ENCODE measurements at places on chromosomes 2 and 18.

DNA sequence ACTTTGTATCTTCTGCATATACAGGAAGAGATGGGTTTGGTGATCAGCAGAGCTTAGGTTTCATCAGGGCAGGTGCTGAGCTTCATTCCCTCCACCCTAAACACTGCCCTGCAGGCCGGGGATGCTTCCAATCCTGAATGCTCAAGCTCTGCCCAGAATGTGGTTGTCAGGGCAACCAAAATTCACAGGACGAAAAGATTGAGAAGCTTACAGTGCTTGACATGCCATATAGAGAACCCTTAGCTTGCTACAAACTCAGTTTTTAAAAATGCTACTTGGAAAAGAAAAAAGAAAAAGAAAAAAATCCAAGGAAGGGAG lies 65.6 kb downstream of the SH3RF3 start:
- no peak for DNase-seq

- DNase-seq, result no peak
Measured at GRCh38 chr2:100407073-100407472, 10.4 kb downstream of the CHST10 start.

- peak; percentile 54 for DNase-seq
Measured at GRCh38 chr2:80199504-80199903, 105.0 kb downstream of the LRRTM1 start.

GRCh38 chr2:27988306-27988705 lies 97.8 kb downstream of the BABAM2 start:
- DNase-seq, result no peak

GRCh38 chr2:106551417-106552130 lies 64.4 kb downstream of the CD8B2 start:
- peak; percentile 44 for DNase-seq

DNA sequence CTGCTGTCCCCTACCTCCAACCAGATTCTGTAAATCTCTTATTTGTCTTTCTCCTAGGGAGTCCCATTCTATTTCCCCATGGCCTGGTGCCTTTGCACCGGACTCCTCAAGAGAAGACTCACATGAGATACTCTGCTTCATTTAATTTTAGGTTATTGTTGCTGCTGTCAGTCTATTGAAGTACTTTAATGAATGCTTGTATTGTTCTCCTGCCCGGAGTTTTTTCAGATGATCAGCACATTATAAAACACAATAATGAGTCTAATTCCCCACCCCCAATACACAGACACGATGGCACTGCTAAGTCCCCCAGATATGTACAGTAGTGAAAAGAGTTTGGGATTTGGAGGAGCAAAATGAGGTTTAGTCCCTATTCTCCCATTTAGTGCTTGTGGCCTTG lies 58.9 kb downstream of the HAUS1 start:
- no peak for DNase-seq

DNA sequence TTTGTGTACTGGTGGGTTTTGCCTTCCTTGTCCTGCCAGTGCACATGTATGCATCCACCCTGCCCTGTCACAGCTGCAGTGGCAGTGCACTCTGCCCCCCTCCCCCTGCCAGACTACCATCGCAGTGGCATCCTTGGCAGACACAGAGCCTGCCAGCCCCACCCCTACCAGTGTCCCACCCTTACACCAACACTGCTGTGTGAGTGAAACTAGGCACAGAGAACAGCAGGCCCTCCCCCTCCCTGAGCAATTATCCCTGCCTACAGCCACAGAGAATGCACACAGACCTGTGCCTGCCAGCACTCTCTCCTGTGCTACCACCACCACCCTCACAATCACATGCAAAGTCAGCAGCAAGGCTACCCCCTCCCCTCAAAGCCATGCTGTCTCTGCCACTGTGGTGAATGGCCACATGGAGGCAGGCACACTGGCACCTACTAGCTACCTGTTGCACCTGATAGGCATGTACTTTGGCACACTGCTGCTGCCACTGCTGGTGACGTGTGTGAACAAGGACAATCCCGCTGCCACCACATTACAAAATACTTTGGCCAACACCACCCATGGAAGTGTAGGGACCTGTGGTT lies 239.8 kb downstream of the CALCRL start:
- no peak for DNase-seq

GRCh38 chr18:33560686-33561370 lies 17.2 kb upstream of the ASXL3 start:
- DNase-seq, result peak; percentile 88

DNA sequence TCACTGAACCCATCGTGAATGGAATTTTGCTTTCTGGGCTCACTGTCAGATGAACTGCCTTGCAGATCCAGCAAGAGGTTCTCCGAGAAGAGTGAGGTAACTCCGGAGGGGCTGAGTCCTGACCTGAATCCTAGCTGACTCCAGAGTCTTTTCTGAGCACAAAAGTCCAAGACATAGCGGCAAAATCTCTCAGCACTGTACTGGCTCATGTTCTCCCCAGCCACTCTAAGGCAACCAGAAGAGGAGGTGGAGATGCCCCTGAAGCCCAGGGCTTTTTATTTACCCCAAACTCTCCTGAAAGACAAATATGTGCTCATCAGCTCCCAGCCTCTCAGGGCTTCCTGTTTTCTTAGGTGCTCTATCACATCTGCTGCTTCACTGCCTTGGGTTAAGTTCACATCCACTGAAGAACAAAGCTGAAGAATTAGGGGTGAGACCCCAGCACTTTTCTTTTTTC lies 221.8 kb downstream of the MREG start:
- DNase-seq, result no peak

DNA sequence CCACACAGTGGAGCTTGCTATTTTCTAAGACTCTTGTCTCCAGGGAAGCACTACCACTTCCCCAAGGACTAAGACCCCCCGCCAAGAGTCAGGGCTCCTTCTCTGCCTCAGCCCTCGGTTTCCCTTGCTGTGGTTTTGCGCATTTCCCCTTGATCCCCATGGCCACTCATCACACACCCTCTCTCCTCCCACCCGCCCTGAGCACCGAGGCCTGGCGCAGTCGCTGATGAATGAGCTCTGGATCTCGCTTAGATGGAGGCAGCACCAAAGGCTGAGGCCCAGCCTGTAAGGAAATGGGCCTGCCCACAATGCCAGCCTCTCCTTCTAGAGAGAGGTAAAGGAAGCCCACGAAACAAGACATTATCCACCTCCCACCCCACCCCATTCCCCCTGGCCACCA lies 96.9 kb downstream of the TNS1 start:
- no peak for DNase-seq

DNA sequence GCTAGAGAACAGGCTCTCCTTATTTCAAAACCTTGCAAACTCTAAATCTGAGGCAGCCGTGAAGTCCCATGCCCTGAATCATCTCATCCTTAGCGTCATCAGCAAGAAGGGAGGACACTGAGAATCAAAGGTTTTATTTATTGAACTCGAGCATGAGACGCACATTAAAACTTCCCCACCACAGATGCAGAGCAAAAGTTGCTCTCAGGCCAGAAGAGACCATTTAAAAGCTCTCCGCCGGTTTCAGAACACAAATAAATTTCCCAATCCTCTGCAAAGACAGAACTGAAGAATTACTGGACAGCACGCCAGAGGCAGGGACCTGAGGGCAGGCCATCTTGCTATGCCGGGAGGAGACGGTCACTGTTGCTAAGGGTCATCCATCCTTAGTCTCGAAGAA lies 1.3 kb downstream of the AMMECR1L start:
- DNase-seq, result no peak

DNA sequence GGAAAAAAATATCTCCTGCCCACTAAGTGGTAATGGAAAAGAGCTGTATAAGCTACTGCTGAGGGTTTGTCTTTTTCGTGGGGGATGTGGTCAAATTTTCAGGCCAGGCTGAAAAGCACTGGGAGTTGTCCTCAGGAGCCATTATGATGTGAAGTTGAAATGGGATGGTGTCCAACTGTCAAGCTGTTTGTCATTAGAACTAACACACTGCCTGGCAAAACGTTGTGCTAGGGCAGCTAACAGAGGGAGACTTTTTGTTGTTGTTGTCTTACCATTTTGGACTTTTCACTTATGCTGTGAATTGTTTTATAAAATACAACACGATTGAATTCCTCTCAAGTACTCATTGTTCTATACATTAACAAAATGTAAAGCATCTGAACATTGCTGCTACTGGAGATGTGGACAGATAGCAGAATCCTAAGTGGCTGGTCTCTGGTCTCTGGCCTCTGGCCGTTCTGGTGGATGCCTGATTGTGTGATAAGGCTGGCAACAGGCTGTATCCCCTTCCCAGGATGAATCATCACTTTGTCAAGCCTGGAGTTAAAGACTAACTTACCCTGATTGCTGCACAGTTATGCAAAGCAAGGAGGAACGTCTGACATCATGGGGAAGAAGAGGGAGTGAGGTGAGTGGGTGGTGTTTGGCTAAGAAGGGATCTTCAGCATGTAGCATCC lies 2.3 kb downstream of the MYO1B start:
- DNase-seq, result peak; percentile 98

GRCh38 chr2:185145316-185146121 lies 547.2 kb downstream of the ZNF804A start:
- no peak for DNase-seq

DNA sequence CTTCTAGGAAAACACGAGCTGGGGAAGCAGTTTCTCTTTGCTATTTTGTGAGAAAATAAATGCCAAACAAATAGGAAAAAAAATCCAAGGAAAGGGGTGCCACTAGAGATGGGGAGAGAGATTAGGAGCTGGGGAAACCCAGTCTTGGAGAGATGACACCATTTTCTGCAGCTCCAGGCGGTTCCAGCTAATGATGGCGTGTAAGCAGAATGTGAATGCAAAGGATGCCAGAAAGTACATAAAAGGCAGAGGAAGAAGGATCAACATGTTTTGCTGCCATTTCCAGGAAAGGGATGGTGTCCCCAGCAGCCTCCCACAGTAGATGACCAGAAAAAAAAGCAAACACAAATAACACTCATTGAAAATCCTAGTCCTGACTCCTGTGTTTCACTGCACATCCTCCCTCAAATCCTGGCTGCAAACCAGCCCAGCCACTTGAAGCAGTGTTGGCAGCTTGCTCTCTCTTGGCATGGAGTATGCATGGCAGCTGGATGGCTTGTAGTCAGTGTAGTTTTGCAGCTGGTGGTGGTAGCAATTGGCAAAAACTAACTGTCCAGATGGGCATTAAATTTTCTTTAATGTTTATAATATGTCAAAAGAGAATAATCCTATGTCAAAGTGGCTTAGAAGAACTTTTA lies 93.6 kb downstream of the FTCDNL1 start:
- DNase-seq, result no peak

DNA sequence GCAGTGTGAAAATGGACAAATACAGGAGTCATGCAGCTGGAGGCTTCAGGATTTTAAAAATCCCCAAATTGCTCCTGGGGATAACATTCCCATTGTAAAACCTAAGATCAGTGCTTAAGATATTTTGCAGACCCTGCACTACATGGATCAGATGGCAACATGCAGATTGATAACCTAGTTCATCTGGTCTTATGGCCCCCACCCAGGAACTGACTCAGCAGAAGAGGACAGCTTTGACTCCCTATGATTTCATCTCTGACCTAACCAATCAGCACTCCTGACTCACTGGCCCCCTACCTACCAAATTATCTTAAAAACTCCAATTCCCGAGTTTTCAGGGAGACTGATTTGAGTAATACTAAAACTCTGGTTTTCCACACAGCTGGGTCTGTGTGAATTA lies 20.0 kb downstream of the SRBD1 start:
- DNase-seq, result no peak

GRCh38 chr2:60313470-60314172 lies 239.8 kb downstream of the BCL11A start:
- DNase-seq, result peak; percentile 25

DNA sequence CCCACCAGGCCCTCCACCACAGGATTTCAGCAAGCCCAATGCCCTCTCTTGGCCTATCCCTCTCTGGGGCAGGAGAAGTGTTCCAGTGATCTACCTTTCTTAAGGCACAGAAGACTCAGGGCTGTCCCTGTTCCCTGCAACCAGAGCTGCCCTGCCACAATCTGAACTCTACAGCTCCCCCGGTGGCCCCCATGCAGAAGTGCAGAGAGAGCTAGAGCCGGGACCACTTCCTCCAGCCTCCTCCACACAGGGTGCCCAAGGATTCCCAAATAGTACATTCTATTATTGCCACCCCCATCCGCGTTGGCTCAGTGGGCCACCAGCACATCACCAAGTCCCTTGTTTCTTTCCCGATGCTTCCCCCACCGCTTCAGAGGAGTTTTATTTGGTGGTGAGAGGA lies 114.8 kb upstream of the PTPRM start:
- DNase-seq, result peak; percentile 77

GRCh38 chr2:96801786-96802595 lies 14.1 kb upstream of the CNNM3 start:
- DNase-seq, result peak; percentile 47

DNA sequence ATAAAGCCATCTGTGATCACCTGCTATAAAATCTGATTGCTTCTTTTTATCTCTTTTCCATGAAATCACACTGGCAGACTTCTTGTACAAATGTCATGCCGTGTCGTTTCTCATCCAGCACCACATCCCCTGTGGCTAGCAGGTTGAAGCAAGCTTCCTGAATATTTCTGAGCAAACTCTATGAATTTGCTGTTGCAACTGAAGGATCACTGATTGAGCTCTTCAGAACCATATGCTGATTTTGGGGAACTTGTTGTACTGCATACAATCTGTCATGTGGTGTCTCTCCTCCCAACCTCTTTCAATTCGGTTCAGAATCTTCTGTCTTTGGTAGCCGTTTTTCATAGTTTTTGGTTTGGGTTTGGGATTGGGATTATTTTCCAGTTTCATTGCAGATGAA lies 57.7 kb upstream of the RBMS1 start:
- DNase-seq, result no peak

DNA sequence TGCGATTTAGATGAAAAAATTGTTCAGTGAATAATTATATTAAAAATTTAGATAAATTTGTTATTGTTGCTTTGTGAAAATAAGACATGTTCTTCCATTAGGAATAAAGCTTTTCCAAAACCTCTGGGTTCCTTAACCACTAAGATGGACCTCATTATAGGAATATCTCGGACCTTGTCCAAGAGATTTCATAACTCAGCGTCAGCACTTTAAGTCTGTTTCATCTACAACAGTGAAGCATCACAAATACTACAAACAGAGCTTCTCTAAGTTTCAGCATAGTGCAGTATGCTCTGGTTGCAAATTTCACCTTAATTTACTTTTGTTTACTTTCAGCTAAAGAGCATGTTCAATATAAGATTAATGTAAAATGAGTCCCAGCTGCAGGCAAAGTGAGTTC lies 150.3 kb downstream of the UBE2E3 start:
- DNase-seq, result no peak
